ENCODE measurements at places on chromosomes 7 and 10.

DNA sequence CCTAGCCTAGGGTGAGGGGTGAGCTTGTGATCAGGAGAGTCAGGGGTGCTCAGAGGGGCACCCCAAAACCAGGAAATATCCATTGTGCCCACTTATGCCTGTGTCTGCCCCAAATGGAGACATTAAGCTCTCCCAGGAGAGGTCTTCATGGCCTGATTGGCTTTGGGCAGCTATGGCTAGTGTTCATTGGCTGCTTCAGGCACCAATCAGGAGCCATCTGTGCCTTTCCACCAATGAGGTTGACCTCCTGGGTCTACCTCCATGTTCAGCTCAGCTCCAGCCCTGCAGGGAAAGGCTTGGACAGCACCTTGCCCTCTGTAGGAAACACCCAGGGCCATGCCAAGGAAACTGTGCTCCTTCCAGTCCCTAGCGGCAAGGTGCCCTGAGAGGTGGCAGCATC is 23.9 kb upstream of the HSPB1 start:
- no peak for DNase-seq

GRCh38 chr7:4154882-4155535 is 527.1 kb upstream of the FOXK1 start:
- DNase-seq: no peak

DNA sequence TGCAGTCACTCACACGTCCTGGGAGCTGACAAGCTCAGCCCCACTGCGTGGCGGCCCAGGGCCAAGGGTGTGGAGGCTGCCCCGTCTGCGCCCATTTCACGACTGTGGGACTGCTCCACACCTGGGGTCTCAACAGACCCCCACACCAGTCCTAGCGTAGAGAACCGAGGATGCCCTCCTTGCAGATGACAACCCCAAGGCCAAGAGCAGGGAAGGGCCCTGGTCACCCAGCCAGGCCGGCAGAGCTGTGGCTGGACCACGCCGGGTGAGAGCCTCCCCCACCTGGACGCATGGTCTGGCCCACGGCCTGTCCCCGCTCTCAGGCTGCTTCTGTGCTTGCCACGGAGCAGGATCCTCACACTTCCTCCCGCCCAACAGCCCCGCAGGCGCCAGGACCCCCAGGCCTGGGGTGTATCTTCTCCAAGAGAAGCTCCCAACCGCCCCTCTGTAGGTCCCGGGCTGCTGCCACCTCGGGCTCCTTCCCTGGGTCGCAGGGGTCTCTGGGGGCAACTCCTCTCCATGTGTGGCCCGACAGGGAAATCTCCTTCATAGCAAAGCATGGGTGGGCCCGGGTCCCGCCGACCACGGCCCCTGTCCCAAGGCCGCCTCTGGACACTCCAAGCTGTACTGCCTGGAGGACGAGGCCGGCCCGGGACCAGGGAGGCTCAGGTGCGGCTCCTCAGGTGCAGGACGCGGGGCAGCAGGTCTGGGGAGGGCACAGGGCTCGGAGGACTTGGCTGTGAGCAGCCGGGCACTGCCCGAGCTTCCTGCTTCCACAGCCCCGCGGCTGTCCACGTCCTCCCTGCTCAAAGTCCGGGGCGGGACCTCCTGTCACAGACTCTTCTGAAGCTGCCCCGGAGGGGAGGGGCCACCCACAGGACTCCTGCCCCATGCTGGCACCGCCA is 88.8 kb downstream of the FOXL3 start:
- DNase-seq: no peak

- no peak for DNase-seq
These were observed 323.3 kb upstream of the ZMIZ1 start for GRCh38 chr10:78745441-78745840.

DNA sequence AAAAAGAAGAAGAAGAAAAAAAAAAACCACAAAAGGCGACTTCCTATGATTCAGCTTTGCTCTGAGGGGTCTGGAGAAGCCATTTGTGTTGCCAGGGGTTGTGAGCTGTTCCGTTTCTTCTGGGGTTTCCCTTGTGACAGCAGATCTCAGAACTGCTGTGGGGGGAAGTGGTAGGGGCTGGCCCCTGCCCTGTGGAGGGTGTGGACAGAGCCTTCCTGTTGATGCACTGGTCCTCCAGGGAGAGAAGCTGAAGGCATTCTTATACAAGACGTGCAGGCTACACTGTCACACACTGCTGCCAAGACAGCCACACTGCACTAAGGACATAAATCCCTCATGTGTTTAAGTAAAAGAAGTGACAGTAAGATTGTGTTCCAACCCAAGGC is 17.3 kb upstream of the CSGALNACT2 start:
- peak; percentile 30 for DNase-seq

DNA sequence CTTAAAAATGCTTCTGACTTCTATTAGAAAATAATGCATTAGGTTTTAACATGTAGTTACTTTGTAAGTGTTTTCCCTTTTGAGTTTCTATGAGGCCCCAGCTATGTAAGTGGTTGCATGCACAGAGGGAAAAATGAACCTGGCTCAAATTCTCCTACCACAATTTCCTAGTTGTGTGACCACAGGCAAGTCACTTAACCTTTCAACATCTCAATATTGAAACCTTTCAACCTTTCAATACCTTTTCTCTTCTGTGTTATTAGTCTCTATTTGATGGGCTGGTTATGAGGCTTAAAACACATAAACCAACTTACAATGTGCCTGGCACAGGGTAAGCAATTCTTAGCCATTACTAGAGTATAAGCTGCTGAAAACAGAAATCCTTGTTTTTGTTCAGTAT is 203.0 kb downstream of the KCND2 start:
- no peak for DNase-seq

GRCh38 chr10:71278691-71279588 is 40.1 kb upstream of the SLC29A3 start:
- DNase-seq: no peak

DNA sequence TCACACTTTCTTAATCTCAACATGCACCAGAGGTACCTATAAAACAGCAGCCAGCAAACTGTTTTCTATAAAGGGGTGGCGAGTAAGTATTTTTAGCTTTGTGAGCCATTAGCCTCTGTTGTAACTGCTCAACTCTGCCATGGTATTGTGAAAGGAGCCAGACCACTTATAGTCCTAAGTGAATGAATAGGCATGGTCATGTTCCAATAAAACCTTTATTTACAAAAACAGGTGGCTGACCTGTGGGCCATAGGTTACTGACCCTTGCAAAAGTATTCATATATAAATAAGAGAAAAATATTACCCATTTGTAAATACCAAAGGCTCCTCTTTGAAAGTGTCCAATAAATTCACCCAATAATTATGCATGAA is 50.3 kb downstream of the ICA1 start:
- no peak for DNase-seq

DNA sequence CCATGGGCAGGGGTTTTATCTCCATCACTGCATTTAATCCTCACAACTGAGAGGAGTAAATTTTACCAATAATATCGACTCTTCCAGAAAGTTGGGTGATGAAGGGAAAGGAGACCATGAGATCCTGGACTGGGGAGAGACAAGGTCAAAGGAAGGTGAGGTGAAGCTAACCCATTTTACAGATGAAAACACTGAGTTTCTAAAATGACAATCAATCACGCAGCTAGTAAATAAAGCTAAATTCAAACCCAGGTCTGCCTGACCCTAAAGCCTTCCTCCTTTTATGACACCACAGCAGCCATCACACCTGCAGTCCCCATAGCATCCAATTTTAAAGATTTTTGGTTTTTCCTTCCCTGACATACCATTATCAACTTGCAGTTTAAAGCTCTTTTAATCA is 64.0 kb upstream of the SLF2 start:
- no peak for DNase-seq

DNA sequence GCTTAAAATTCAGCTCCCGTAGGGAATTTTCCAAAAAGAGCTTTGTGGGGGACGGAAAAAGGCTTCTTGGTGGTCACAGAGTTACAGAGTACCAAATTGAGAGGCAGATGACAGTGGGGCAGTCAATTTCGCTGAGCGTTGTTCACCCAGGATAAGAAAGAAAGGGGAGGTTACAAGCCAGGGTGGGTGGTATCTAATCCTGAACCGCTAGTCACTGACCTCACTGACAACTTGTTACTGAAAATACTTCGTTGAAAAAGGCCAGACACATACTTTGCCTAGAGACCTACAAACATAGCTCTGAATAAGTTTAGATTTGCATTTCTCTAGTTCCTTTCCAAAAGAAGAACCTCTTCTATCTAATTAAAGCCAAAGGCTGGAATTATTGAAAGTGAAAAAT is at the start of gene CTNNA3:
Gene CTNNA3, minus strand, starts transcription at position 167 of the 400 bp plus-strand sequence.
- DNase-seq: peak; percentile 8

- peak; percentile 31 for DNase-seq
These were observed 43.2 kb downstream of the DPYSL4 start for GRCh38 chr10:132229834-132230556.

- DNase-seq: no peak
These were observed 18.9 kb downstream of the BHLHA15 start for GRCh38 chr7:98229991-98230745.

Data from germinal center (tissue), 1 donor.